ENCODE measurements at places on chromosomes 2 and 18.

DNA sequence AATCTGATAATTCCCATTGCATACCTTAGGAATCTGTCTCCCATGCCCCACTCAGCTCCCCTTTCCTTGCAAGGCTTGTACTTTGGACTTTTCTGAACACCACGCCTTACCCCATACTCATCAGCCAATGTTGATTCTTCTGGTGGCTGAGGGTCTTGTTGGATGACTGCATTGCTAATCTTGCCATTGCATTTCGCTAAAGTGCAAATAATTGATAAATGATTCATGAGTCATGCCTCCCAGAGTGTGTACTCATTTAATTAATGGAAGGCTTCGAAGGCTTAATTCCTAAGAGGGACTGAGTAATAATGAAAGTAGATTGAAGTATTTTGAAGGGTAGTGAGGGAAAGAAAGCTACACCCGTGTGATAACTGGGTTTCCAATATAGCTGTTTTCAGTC is 28.0 kb upstream of the PPP1R1C start:
- no peak for DNase-seq

GRCh38 chr2:37802899-37803379 is 122.1 kb upstream of the RMDN2 start:
- DNase-seq: peak; percentile 84

GRCh38 chr2:120269076-120269744 is 16.6 kb downstream of the RALB start:
- no peak for DNase-seq

DNA sequence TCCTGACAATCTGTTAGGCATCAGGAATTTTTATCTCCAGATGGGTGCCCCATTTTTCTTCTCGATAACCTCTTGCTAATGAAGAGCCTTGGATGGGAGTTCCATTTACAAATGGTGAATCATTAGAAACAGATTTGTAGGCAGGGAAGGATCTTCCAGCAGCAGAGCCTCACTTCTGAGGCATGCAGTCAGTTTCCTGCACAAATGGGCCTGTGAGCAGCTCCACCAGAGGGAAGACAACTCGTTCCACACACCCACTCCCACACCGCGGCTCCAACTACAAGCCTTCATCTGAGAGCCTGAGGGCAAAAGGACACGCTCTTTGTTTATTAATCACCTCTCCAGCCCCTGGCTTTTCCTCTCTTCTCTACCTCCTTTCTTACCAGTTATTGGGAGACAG is 108.5 kb downstream of the CTAGE1 start:
- DNase-seq: no peak
